Naive thymus-derived CD8-positive, alpha-beta T cell (primary cell): ENCODE measurements at places on chromosomes 4 and X.

GRCh38 chr4:84847978-84848377, 118.5 kb downstream of the WDFY3 start:
- DNase-seq, result no peak

DNA sequence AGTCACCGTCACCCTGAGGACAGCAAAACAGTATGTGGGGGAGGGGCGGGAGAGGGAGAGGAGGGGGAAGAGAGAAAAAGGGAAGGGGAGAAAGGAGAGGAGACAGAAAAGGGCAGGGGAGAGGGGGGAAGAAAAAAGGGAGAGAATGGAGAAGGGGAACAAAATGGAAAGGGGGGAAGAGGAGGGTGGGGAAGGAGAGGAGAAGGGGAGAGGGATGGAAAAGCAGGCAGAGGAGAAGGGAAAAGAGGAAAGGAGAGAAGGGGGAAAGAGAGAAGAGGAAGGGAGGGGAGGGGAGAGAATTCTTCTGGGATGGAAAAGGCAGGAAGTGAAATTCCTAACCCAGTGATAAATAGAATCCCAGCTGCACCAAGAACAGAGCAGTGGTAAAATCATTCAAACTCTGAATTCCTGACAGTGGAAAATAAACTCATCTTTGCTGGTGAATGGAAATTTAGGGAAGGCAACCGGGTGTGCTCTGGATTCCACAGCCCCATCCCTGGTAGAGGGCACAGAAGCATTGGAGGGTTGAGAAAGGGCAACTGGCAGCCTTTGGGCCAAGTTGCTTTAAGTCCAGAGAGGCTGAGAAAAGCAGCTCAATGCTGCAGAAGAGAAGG, 244.2 kb downstream of the BCOR start:
- DNase-seq, result no peak

DNA sequence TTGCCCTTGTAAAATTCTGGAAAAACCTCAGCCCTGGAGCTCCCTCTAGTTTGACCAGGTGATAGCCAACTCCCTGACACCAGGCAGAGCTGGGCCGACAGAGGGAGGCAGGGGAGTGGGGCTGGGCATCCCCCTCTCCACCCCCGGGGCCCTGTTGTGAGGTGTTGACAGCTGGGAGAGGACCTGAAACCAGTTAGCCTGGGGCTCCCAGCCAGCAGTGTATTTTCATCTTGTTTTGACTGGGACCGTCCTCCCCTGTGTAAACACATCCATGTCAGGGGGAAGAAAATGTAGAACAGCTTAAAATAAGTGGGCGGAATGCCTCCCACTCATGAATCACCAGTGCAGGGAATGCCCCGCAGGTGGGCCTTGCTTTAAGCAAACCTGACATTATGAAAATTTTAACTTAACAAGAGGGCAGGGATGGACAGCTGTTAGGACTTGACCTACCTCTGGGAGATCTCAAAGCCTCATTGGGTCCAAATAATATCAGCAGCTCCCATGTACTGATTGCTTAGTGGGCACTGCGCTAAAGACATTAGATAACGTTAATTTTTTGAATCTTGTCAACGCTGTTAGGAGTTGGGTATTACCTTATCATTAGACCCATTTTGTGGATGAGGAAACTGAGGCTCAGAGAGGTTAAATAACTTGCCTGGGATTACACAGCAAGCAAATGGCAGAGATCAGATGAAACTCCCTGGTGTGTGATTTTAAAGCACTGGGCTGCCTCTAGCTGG, 45.9 kb downstream of the TSC22D3 start:
- no peak for DNase-seq

GRCh38 chrX:108034725-108035124, 10.1 kb upstream of the VSIG1 start:
- no peak for DNase-seq

DNA sequence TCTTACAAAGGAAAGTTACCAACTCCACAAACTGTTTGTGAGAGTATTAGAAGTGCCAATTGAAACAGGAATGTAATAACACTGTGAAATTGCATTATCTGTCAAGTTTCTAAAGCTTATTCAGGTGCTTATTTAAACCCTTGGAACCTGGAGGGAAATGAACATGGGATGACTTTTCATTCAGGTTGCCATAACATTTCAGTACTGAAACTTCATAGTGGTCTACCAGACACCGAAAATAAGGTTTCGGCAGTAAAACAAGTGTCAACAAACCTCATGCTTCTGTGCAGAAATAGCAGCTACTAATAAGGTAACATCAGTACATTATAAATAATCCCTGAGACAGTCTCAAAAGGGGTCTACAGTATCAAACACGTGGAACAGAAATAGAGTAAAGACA, 890.7 kb upstream of the INTU start:
- DNase-seq, result no peak

DNA sequence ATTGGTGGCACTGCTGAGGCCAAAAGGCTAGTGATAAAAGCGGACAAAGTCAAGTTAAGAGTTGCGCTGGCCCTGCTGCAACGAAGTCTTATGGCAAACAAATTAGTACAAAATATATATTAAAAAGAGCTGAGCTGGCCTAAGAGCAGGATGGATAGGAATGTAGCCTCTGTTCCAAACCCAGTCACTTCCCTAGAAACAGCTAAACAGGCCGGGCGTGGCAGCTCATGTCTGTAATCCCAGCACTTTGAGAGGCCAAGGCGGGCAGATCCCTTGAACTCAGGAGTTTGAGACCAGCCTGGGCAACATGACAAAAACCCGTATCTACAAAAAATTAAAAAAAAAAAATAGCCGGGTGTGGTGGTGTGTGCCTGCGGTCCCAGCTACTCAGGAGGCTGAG, 32.4 kb upstream of the UGDH start:
- DNase-seq, result no peak

DNA sequence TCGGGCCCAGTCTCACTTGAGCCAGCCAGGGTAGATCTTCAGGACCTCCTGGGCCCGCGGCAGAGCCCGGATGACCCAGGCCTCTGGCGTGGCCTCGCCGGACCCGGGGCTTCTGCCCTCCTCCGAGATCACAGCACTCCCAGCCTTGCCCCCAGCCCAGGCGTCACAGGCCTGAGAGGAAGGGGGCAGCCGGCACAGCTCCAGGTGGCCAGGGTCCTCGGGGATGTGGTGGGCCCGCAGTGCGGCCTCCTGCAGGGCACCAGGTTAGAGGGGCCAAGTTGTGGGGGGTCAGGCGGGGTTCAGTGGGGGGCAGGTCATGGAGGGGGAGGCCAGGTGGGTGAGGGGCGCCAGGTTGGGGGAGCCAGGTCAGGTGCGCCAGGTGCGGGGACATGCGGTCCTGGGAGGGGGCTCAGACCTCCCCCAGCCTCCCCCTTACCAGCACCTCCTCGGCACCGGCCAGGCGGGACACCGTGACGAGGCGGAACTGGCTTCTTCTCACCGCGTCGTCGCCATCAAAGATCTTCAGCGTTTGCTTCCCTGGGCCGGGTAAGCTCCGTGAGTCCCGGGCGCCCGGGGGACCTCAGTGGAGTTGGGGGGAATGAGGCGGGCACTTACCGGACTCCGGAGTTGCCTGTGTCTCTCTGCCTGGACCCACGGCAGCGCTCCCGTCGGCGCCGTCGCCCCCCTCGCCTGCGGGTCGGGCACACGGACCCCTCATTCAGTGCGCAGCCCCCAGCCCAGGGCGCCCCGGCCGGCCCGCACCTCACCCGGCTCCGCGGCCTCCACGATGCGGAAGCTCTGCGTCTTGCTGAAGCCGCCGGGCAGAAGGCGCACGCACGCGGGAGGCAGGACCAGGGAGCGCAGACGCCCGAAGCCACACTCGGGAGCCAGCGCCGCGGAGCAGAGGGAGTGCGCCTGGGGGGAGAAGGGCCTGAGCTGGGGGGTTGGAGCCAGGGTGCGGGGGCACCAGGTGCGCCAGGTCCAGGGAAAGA, 6.0 kb downstream of the DGKQ start:
- no peak for DNase-seq

GRCh38 chrX:101208152-101208905, 11.3 kb upstream of the DRP2 start:
- no peak for DNase-seq

DNA sequence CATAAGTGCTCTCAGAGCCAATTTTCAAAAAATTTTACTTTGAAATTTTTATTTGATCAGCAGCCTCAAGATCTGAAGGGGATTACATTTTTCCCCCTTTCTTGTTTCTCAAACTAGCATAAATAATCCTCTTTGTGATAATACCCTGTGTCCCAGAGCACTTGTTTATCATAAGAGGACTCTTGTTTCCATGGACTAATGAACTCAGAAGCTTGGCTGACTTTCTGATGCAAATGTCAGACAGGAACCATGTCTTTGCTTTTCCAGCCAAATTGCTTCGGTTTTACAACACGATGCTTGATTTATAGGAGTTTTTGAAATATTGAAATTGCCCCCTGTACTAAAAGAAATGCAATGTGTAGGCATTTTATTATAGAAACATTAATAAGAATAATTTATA, 859.3 kb upstream of the LCORL start:
- no peak for DNase-seq

DNA sequence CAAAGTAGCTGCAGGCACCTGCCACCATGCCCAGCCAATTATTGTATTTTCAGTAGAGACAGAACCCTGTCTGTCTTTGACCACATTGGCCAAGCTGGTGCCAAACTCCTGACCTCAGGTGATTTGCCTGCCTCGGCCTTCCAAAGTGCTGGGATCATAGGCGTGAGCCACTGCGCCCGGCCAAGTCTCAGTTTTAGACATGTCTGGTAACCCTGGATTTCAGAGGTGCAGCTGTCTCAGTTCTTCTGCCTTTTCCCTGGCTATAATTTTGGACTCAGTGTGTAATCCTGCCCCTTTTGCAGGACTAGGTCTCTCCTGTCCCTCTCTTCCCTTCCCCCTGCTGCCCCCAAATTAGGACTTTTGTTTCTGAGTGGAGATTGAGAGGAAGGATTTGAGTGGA, 46.6 kb downstream of the FAM193A start:
- DNase-seq, result no peak

GRCh38 chr4:185773419-185773818, 38.6 kb downstream of the SORBS2 start:
- no peak for DNase-seq

DNA sequence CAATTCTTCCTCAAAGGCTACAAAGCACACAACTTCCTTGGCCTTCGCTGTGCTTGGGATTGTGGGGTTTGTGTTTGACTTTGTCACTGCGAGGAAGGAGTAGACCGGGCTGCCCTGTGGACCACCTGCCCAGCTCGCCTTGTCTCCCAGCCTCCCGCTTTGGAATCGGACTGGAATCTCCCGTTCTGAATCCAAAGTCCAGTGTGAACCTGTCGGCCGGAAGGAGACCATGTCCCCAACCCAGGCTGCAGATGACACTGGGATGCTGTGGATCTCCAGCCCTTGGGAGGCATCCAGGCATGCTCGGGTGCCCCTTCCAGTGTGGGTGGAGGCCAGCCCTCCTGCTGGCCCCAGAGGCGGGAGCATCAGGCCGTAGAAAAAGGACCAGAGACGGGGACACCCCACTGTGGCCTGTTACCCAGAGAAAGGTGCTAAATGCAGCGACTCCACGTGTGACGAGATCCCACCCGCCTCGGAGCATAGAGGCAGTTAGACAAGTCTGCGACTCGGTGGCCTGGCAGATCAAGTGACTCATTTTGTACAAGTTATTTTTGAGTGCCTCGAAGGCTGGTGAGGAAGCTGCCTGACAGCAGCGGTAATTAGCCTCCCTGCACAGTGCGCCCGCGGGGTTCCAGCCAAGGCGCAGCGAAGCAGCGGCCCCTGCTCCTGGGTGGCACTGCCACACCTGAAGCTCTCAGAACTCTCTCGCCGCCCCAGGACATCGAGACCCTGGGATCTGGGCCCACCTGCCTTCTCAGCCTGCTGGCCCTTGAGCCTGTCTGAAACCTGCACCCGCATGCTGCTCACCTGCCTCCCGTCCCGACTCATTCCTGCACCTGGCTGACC, 57.5 kb downstream of the ADRA2C start:
- no peak for DNase-seq

DNA sequence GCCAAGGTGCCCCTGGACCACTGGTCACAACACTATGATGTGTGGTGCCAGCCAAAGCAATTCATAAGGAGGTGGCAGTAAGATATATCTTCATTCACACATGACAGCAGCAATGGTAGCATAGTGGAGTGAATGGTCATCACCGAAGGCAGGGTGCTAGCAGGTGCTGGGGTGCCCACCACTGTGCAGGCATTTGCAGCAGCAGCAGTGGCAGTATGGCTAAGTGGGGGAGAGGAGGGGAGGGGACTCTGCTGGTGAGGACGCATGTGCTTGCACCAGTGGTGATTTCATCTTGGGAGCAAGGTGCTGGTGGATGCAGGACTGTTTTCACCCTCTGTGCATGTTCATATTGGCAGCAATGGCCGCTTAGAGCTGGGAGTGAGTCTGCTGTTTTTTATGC, 419.1 kb upstream of the KLHL4 start:
- DNase-seq, result no peak

DNA sequence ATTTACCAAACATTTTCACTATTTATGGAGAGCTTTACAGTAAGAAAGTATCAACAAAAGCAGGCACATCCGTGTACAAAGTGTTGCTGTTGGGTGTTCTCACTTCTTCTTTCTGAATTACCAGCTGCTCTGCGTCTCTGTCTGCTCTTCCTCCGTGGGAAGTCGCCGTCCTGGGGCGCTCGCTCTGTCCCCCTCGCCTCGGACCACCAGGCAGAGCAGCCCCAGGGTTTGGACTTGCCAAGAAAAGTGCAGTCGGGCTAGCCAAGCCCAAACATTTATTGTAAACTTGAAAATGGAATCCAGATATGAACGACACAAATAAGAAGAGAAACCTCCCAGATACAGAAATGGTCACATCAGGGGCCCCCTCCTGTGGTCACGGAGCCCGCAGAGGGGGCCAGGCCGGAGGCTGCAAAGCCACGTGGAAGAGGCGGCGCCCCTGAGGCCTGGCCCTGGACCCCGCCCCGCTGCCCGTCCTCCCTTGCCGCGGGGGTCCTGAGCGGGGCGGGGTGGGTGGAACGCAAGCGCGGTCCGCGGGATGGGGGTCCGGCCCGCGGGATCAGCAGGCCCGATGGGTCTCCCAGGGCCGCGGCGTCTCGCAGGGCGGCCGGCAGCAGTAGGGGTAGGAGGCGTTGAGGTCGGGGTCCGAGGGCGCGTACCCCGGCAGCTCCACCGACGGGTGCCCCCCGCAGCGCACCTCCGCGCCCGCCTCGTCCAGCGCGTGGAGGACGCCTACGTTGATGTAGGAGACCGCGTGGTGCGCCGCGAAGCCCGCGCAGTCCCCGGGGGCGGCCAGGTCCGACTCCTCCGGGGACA, 1.5 kb downstream of the TMEM271 start:
- DNase-seq, result no peak

DNA sequence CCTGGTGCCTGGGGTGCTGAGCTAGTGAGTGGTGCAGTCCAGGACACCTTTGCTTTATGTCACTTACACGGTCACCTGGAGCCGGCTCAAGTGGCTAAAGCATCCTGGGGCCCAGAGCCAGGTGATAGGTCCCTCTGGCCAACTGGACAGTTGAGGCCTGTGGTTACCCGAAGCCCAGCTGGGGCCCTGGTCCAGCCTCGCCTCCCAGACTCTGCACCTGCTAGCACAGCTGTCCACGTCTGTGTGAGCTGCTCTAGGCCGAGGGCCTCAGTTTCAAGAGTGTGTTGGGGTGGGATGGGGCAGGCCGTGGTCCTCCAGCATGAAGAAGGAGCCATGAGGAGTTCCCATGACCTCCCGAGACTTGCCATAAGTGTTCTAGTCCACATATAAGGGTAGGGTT, 7.7 kb upstream of the ADD1 start:
- no peak for DNase-seq
